ENCODE measurements at places on chromosomes 7 and 10.

GRCh38 chr7:6653071-6654003, 16.2 kb downstream of the ZNF316 start:
- no peak for DNase-seq

DNA sequence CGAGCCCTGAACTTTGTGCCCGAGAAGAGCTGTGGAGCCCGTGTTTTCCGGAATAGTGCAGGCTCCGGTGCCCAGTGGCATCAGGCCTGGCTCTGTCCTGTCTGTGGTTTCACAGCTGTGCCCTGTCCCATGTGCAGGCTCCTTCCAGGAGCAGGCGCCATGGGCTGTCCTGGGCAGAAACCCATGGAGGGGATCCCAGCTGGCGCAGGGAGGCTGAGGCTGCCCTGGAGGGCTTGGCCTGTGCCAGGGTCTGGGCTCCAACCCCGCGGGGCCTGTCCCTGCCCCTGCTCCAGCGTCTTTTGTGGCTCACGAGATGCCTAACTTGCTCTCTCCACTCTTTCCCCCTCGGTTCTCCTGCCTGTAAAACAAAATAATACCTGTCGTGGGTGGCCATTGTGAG, 23.3 kb upstream of the CRHR2 start:
- no peak for DNase-seq

- no peak for DNase-seq
Measured at GRCh38 chr7:31633467-31633866, 53.5 kb upstream of the PPP1R17 start.

- no peak for DNase-seq
Measured at GRCh38 chr10:35451151-35452016, 115.1 kb downstream of the CCNY start.

DNA sequence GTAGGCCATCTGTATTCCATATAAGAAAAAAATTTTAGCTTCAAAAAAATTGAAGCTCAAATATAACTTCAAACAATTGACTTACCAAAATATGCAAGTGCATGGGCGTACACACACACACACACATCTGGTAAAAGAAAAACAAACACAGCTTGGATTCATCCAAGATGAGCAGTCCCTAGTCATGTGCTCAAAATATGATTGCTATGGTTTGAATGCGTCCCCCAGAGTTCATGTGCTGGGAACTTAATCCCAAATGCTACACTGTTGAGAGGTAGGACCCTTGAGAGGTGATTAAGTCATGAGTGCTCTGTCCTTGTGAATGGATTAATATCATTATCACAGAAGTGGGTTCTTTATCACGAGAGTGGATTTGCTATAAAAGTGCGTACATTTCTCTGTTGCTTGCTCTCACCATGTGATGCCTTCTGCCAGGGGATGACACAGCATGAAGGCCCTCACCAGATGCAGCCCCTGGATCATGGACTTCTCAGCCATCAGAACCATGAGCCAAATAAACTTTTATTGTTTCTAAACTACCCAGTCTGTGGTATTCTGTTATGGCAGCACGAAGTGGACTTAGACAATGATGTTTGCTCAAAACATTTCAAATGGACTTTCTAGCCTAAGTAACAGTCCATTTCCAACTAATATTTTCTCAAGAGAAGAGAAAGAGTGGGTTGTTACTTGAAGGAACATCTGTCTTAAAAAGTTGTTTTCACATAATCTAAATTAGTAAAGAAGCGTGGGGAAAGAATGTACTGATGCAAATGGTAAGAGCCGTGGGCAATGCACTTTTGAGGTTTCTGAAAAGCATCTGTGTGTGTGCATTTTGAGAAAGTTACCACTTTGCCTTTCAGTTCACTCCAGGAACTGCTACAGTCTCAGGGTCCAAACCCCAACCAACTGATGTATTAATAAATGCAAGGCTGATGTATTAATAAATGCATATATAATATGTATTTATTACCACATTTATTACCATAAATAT, 15.1 kb upstream of the SVIL start:
- no peak for DNase-seq
